Naive thymus-derived CD8-positive, alpha-beta T cell (primary cell): ENCODE measurements at places on chromosomes 3 and 15. TPM values are rescaled to one million over a fixed set of nuclear protein-coding genes. Genes with fewer than 3 reads are reported as not detected.

DNA sequence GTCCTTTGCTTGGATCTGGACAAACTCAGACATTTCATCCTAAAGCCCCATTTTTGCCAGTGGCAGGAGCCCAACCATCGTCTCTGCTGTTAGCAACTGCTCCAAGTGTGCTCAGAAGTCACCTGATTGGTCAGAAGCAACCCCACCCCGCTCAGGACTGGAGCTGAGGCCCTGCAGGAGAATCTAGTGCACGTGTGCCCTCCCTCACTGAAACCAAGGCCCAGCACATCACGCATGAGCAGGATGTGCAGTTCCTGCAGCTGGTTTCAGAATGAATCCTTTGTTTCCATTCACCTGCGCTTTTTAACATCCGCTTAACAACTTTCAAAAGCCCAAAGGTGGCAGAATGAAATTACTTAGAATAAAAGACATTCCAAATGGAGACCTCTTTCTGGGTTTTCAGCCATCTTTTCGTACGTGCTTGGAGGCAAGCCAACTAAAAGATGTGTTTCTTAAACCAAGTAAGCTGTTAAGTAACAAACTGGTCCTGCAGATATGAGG, 81.2 kb downstream of the SRGAP3 start:
- no peaks in the 10 kb centered on the region for H3K36me3 ChIP-seq
- H3K4me3 ChIP-seq = no peak overlapping the region
- H3K27ac ChIP-seq = no peak overlapping the region
- H3K4me1 ChIP-seq = peaks cover 26% of the 10 kb centered on the region
- H3K27me3 ChIP-seq = no peaks in the 10 kb centered on the region

MED12L gene
- total RNA-seq = 0.29 TPM

GRCh38 chr3:102230057-102230456, 204.8 kb upstream of the ZPLD1 start:
- H3K36me3 ChIP-seq = no peaks in the 10 kb centered on the region

GRCh38 chr15:65226221-65226620, 14.9 kb upstream of the CILP start:
- H3K4me1 ChIP-seq = no peaks in the 10 kb centered on the region
- no peak overlapping the region for H3K4me3 ChIP-seq
- no peaks in the 10 kb centered on the region for H3K27me3 ChIP-seq
- H3K27ac ChIP-seq = no peak overlapping the region
- no peak for DNase-seq
- H3K36me3 ChIP-seq = no peaks in the 10 kb centered on the region

GRCh38 chr15:83850501-83851245, 196.8 kb downstream of the ADAMTSL3 start:
- DNase-seq = no peak
- H3K27me3 ChIP-seq = no peaks in the 10 kb centered on the region
- no peak overlapping the region for H3K27ac ChIP-seq
- H3K4me1 ChIP-seq = no peaks in the 10 kb centered on the region
- no peaks in the 10 kb centered on the region for H3K36me3 ChIP-seq
- H3K4me3 ChIP-seq = no peak overlapping the region

- H3K36me3 ChIP-seq = no peaks in the 10 kb centered on the region
- DNase-seq = no peak
- H3K27me3 ChIP-seq = no peaks in the 10 kb centered on the region
- no peak overlapping the region for H3K4me3 ChIP-seq
Measured at GRCh38 chr3:37546876-37547275, 314.8 kb upstream of the CTDSPL start.

SH2D7 gene
- not detected for total RNA-seq

GRCh38 chr3:180743813-180744590, 64.7 kb upstream of the CCDC39 start:
- H3K27ac ChIP-seq = no peak overlapping the region
- H3K4me1 ChIP-seq = no peaks in the 10 kb centered on the region
- no peak overlapping the region for H3K4me3 ChIP-seq
- no peaks in the 10 kb centered on the region for H3K36me3 ChIP-seq
- no peak for DNase-seq

ERC2 gene
- total RNA-seq = not detected
